ENCODE measurements at places on chromosomes 2 and 18.

- no peak for DNase-seq
Observed at GRCh38 chr2:41716497-41716896, 331.3 kb upstream of the PKDCC start.

- DNase-seq = peak; percentile 22
Observed at GRCh38 chr18:13500227-13500865, 226.0 kb downstream of the FAM210A start.

DNA sequence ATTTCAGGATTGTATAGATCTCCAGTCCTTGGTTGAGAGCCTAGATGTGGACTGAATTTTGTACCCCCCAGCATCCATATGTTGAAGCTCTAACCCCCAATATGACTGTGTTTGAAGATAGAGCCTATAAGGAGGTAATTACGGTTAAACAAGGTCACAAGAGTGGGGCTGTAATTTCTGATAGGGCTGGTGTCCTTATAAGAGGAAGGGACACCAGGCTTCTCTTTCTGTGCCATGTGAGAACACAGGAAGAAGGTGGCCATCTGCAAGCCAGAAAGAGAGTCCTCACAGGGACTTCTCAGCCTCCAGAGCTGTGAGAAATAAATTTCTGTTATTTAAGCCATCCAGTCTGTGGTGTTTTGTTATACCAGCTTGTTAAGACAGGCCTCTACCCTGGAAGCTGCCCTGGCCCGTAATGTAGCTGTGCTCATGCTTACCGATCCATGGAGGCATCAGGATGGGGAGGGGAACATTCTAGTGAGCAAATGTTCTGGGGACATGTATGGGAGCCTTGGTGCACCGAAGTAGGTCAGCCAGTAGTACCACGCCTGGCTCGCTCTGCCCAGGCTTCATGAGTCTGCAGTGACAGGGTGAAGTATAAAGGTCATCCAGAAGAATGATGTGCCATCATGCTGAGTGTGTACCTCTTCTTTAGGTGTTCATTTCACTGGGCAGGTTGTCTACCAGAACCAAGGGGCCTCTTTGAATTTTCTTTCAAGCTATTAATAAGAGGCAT lies 16.1 kb downstream of the RASGRP3 start:
- no peak for DNase-seq

DNA sequence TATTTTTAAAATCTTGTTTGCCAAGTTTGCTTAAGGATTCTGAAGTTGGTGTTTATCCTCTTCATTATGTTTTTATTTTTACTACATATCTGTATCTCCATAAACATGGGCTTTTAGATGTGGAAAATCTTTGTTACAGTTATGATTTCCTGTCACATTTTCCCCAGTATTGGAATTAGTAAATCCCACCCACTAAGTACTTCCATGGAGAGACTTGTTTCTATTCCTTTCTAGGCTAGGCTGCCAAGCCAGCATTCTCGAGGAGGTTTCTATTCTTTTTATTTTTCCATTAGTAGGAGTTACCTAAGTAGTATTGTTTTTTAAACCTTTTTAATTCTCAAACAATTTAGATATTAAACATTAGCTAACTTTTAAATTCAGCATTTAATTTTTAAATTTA lies 22.1 kb downstream of the PKP4 start:
- no peak for DNase-seq

DNA sequence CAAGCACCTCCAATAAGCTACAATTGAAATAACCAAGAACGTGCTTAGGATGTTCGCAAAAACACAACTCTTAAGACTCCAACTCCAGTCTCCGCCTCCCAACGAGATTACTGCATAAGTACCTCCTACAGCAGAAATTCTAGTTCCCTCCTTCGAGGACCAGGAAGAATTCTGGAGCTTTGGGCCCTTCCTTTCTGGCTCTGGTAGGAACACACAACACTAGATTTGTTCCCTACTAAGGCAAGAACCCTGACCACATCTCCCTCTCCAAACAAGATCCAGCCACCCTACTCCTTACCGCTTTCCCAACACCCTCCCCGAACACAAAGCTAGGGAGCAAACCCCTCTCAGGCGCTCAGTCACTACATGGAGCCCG lies 721 bp downstream of the ADAM17 start:
- peak; percentile 94 for DNase-seq

DNA sequence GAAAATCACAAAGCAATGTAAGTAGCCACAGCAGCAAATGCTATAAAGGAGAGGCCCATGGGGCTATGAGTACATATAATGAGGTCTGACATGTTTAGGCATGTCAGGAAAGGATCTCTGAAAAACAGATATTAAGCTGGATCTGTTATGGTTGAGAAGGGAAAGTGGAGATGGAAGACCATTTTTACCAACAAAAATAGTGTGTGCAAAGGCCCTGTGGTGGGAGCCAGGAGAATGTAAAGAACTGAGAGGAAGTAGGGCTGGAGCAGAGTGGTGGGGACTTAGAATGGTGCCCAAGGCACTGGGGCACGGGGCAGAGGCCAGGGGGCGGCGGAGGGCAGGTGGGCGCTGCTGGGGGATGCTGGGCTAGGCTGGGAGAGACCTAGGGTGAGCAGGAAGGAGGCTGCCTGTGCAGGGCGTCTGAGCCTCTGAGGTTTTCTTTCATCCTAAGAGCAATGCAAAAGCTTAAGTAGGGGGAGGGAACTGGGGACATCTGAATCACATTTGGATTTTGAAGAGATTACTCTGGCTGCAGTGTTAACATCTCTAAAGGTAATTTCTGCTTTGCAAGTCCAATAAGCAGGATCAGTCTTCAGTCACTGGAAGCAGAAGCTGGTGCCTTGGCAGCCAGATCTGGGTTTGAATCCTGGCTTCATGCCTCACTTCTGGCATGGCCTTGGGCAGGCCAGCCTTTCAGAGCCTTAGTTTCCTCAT lies 4.9 kb upstream of the AGFG1 start:
- DNase-seq = no peak

- no peak for DNase-seq
Observed at GRCh38 chr2:174787487-174788205, 23.4 kb upstream of the CHRNA1 start.

GRCh38 chr2:234702731-234703225 lies 205.9 kb upstream of the ARL4C start:
- no peak for DNase-seq

GRCh38 chr2:121771976-121772742 lies 16.7 kb downstream of the TSN start:
- no peak for DNase-seq

- no peak for DNase-seq
Observed at GRCh38 chr2:167487728-167488127, 599.4 kb downstream of the XIRP2 start.

GRCh38 chr18:48074929-48075706 lies 144.7 kb upstream of the SMAD2 start:
- DNase-seq = no peak
